ENCODE measurements at places on chromosomes 2 and 18.

DNA sequence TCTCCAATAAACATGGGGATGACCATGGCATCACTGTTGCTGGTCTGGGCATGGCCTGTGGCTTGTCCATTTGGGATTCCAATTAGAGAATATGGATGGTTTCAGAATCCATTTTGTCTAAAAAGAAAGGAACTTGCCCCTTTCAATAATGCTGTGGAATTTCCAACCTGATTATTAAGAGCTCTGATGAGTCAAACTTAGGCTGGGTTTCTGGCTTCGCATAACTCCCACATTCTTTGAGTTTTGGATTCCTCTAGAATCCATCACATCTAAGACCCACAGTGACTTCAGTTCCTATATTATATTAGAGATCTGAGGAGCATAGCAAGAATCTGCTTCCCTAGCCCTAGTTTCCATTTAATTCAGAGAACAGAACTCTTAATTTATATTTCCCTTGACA lies 531.5 kb downstream of the TNS1 start:
- no peak for DNase-seq

DNA sequence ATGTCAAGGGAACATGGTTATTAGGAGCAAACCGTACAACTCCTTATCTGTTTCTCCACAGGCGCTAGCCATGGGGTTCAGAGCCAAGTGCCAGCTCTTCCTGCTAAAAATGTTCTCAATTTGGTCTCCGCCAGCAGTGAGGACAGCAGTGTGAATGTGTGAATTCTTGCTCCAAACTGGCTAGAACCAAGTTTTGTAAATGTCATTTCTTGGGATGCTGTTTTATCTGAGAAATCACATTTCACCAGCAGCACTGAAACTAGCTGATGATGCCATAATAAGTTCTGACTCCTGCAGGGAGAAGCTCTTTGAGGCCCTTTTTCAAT lies 140.6 kb upstream of the LGALSL start:
- no peak for DNase-seq

DNA sequence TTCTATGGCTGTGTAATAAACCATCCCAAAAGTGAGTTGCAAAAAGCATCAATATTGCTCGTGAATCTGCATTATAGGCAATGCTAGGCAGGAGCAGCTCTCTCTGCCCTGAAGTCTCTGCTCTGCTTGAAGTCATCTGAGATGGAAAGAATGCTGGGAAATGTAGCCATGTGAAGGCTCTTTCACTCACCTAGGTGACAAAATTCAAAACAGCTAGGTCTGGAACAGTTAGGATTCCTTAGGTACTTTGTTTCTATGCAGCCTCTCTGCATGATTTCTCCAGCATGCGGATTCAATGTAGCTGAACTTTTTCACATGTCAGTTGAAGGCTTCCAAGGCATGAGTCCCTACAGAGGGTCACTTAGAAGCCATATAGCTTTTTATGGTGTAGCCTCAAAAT lies 1383.7 kb downstream of the LRP1B start:
- DNase-seq, result no peak

DNA sequence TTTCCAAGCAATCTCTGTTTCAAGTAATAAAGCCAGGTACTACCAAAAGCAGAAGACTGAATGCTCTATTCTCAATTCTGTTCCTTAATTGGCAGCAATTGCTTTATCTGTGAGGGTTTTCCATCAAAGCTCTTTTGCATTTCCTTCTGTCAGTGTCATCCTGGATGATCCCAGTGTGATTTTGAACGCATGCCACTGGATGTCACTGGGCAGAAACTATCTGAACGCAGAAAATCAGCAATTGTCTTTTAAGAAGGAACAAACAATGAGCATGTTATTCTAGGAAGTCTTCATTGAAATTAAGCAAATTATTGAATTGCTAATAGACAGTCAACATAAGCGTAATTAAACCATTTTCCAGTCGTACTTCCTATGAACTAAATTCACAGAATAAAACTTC lies 259.0 kb upstream of the REG3G start:
- DNase-seq, result no peak

GRCh38 chr2:156430980-156431358 lies 5.2 kb upstream of the GPD2 start:
- no peak for DNase-seq

DNA sequence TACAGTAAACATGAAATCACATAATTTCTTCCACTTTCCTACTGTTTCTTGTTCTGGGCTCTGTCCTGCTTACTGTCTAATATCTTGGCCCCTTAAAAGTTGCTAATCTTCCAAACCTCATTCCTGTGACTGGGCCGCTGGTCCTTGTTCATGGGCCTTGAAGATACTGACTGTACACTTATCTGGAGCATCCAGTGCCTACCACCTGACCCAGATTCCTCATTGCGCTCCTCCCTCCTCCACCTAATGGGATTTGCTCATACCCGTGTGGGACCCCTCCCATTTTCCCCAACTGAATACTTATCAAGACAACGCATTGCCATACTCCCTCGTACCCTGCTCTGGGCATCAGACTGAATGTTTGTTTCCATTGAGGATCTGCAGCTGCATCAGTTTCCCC lies 6.1 kb upstream of the IL37 start:
- no peak for DNase-seq

DNA sequence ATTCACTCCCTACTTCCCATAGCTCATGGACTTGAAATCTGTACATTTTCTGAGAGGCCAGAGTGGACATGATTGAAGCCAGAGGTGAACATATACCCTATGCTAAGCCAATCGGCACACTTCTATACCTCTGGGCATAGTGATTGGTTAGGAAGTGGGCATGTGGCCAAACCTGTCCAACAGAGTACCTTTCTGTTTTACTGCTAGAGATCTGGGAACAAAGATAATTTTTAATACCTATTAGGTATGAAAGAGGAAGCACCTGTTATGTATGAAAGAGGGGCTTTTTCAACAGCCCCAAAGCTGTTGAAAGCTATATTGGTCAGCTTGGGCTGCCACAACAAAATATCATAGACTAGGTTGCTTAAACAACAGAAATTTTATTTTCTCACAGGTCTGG lies 27.7 kb downstream of the METTL8 start:
- no peak for DNase-seq

DNA sequence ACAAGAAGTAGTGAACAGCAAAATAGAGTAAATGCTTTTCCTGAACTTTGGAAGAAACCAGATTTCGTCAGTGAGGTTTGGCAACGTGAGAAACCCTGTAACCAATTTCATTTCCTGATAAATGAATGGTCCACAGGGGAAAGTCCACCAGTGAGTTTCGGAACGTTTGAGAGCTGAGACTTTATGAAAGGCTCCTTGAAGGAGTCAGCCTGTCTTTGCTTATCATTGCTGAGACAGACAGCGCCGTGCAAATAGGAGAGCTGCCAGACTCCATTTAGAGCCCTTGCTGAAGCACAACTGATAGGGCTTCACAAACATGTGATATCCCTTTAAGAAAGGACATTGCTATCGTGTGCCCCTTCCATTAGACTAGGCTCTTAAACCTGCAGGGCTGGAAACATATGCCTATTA lies 121.8 kb upstream of the SMAD7 start:
- no peak for DNase-seq
